ENCODE measurements at places on chromosomes 2 and 18.

- DNase-seq: no peak
These were observed 458.6 kb downstream of the FBXO15 start for GRCh38 chr18:73688851-73689711.

GRCh38 chr2:164761737-164762460 is 79.7 kb downstream of the COBLL1 start:
- DNase-seq: no peak

- DNase-seq: no peak
These were observed 103.7 kb upstream of the TAF1B start for GRCh38 chr2:9739531-9739964.

DNA sequence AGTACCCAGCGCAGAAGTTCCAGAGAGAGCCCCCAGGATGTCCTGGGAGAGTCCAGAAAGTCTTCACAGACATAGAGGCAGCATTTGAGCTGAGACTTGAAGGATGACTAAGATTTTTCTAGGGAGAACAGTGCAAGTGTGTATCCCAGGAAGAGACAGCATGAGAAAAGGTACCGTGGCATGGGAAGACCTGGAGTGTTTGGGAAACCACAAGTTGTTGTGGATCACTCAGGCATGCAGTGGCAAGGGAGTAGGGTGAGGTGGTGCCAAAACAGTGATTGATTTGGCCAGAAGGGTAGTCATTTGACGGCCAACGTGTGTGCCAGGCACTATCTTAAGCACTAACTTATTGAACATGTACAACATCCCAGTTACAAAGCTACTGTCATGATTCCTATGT is 24.5 kb upstream of the KCNK3 start:
- DNase-seq: no peak

DNA sequence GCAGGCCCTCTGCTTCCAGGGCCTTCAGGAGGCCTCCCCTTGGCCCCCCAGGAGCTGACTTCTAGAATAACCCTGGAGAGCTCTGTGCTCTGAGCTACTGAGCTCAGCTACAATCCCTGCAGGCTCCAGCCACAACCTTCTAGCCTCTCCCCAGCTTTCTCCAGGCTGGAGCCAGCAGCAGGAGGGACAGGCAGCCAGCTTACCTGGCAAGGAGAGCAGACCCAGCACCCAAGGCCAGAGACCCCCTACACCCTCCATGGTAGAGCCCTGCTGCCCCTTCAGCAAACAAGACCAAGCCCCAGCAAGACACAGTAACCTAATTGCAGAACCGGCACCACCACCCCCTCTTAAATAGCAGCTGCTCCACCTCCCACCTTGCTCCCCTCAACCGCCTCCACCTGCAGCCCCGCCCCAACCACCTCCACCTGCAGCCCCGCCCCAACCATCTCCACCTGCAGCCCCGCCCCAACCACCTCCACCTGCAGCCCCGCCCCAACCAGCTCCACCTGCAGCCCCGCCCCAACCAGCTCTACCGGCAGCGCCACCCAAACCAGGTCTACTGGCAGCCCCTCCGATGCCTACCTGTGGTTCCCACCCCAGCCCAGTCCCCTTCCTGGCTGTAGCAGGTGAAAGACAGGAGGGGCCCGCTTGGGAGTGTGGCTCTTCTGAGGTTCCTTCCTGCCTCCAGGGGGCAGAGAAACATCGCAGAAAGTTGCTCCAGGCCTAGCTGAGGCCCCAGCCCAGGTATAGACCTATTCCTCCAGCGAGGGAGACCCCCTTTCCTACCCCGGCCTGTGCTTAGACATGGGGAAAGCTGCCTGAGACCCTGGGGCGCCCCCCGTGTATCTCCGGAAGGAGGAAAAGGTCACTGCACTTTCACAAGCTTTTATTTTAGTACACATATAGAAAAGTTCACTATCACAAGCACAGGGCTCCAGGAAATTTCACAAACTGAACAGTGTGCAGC is at the start of gene ASTL:
ASTL (minus strand) TSS at position 324 of the 967 bp plus-strand sequence; CDS start at position 258, 66 bp downstream.
- no peak for DNase-seq

GRCh38 chr2:176960061-176960460 is 252.5 kb upstream of the HNRNPA3 start:
- DNase-seq: no peak

DNA sequence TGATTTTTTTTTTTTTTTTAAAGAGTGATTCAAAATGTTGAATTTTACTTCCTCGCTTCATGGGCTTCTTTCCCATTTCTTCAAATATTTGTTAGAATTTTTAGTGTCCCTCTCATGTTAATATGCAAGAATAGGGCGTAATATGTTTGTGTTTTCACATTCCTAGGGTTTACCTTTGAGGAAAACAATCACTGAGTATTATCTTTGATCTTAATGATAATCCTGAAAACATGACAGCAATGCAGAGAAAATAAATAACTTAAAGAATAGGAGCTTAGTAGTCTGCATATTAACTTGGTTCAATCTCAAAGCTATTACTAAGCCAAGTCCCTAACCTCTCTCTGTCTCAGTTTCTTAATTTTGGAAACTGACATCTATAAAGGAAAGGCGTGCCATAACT is 475.4 kb downstream of the NRXN1 start:
- no peak for DNase-seq

GRCh38 chr18:62102221-62102620 is 84.6 kb downstream of the PIGN start:
- DNase-seq: no peak

- no peak for DNase-seq
These were observed 294.6 kb downstream of the RDH14 start for GRCh38 chr2:18265614-18266586.

GRCh38 chr2:97747716-97748115 is 34.3 kb downstream of the ZAP70 start:
- no peak for DNase-seq

DNA sequence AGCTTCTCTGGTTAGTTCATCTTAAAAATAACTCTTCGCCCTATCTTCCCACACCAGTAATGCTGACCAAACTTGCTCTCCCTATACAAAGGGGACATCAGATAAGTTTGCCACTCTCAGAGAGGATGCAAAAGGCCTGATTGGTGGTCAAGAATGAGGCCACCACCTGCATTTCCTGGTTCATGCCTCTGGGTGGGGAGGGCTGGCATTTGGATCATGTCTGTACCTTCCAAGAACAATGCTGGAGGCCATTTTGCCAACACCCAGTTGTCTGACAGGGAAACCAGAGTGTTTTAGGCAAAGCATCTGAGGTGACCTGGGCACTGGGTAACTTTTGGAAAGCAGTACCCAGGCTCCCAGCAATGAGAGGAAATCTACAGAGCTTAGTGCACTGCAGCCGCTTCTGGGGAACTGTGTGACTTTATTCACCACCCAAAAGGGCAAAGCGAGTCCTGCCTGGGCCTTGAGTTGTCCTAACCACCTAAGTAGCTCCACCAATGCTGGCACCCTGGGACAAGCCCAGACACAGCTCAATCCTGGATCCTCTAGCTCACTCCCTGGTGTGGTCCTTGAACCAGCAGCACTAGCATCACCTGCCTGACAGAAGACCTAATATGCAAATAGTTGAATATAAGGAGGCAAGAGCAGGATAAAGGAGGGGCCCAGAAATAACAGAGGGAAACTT is 35.1 kb downstream of the CAPN13 start:
- no peak for DNase-seq

DNA sequence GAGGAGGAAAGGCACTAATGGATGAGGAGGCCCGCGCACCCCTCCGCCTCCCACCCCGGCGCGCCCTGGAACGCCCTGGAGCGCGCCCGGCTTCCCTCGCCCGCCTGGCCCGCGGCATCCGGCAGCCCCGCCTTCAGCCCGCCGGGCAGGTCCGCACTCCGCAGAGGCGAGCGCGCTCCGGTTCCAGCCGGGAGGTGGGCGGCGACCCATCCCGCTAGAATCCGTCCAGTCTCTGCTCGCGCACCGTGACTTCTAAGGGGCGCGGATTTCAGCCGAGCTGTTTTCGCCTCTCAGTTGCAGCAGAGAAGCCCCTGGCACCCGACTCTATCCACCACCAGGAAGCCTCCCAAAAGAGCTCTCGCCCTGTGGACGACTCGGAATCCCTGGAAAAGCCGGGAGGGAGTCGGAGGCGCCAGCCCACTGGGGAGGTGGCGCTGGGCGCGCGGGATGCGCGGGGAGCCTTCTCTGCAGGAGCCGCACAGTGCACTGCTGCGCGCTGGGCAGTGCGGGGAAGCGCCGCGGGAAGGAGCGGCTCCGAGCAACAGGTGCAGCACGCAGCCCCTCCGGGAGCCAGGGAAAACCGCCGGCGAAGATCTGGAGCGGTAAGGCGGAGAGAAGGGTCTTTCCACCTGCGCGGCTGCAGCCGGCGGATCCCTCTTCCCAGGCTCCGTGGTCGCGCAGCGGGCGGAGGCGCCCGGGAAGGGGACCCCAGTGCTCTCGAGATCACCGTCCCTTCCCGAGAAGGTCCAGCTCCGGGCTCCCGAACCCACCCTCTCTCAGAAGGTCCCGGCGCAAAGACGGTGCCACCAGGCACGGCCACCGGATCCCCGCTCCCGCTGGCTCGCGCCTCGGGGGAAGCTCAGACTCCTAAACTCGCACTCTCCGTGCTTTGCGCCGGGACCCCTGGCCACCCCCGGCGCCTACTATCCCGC is at the start of gene GALR1:
GALR1 (plus strand) TSS at position 280 of the 932 bp plus-strand sequence. CDS start 701 bp downstream, outside the sequence.
- no peak for DNase-seq

DNA sequence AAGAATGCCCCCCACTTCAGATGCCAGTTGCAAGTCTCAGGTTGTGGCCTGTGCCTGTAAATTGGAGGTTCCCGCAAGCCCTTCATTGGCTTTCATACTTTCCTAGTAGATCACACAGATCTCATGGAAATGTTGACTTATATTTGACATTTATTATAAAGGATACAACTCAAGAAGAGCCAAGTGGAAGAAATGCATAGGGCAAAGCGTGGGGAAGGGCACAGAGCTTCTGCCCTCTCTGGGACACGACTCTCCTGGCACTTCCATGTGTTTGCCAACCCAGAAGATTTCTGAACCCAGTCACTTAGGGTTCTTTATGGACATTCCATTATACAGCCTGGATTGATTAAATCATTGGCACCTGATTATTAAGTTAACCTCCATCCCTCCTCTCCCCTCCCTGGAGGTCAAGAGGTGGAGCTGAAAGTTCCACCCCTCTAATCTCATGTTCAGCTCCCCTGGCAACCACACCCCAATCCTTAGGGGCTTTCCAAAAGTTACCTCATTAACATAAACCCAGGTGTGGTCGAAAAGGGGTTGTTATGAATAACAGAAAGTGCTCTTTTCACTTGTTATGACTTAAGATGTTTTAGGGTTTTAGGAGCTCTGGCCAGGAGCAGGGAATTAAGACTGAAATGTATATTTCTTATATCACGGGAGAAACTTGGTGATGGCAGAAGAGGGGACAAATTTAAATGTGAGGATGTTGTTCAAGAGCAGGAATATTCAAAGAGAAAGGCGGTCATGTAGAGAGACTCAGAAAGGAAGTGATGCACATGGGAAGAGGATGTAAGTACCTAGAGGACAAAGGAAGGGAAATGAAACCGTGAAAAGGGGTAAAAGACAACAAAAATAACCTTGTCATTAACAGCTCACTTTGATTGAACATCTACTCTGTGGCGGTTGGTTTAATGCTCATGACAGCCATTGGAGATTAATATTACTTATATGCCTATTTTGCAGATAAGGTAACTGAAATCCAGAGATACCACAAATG is 31.8 kb downstream of the SP100 start:
- no peak for DNase-seq

DNA sequence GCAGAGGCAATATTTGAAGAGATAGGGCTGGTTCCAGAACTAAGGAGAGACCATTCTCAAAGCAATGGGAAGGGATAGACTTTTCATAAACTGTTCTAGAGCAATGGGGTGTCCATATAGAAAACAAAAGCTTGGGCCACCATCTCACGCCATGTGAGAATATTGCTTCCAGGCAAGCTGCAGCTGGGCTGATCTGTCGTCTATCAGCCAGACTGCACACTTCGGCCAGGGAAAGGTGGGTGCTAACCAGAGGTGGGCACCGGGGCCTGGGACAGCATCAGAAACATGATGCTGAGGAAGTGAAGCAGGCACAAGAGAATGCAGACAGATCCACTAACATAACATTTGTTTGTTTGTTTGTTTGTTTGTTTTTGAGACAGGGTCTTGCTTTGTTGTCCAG is 43.7 kb downstream of the MYO7B start:
- no peak for DNase-seq

GRCh38 chr2:212537726-212538304 is 787 bp downstream of the ERBB4 start:
- peak; percentile 10 for DNase-seq

DNA sequence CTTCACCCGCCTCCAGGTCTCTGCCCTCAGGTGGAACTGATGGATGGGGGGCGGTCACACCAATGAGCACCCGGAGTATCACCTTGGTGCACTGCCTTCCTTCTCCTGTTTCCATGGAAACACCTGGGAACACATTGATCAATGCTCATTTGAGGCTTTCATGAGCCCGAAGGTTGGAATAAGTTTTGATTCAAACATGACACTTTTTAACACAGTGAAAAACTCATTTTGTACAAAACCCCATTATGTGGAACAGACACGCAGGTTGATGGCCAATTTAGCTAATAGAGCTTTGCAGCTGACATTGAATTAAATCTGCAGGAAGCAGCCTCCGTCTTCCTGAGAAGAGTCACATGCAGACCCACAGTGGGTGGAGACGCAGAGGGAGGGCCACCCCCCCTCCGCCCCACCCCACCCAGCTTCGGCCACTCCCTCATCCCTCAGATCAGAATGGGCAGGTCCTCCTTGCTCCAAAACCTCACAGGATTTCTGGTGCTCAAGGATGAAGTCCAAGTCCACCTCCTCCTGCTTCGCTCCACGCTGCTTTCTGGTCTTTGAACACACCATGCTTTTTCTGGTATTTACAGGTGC is 96.0 kb upstream of the MYCN start:
- no peak for DNase-seq

GRCh38 chr2:168107322-168107721 is 140.1 kb downstream of the STK39 start:
- DNase-seq: no peak

DNA sequence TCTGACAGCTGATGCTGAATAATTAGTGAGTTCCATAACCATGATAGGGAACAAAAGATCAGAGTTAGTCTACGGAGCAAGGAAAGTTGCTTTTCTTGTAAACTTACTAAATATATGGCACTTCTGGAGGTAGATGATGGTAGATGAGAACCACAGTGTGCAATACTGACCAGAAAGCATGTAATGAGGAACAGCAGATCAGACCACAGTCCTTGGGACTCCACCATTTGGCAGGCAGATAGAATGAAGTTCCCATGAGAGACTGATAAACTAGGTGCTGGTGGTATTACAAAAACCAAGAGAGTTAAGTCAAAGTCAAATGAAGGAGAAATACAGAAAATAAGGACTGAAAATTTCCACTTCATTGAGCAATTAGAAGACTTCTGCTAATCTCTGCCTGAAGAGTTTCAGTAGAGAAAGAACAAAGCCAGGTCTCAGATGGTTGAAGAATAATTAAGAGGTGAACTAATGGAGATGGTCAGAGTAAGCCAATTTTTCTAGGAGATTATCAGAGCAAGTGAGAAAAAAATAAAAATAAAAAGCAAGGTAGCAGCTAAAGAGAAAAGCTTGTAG is 10.4 kb downstream of the CERKL start:
- no peak for DNase-seq

GRCh38 chr2:238945433-238946150 is 97.7 kb downstream of the TWIST2 start:
- DNase-seq: no peak

GRCh38 chr2:170812710-170813600 is 3.7 kb upstream of the GAD1 start:
- DNase-seq: no peak
